Activated T-cell treated with anti-CD3 and anti-CD28 coated beads, Interleukin-2, amount 50 U/mL, for 72 hours (primary cell): ENCODE measurements at places on chromosomes 2 and 18.
A peak's percentile ranks its signal among the peaks of the same experiment; 100 is the strongest.

- no peak for DNase-seq
These were observed 255.9 kb upstream of the ERBB4 start for GRCh38 chr2:212794471-212794870.

DNA sequence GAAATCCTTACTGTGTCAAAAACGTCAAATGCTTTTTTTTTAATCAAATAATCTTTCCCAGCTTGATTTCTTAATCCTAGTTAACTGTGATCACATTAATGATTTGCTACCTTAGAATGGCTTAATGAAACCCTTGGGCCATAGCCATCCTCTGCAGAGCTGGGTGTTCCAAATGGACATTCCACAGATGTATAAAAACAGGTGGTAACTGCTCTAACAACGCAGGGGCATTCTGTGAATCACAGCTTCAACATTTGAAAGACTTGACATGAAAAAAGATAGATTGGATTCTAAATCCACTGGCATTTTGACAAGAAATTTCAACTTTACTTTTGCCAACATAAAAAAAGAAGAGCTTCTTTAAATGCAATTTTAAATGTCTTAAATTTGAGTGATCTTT is 69.8 kb upstream of the RASGRP3 start:
- DNase-seq, result no peak

- DNase-seq, result no peak
These were observed 1.3 kb downstream of the INPP4A start for GRCh38 chr2:98445683-98446581.

- DNase-seq, result no peak
These were observed 423.5 kb upstream of the SLC14A2 start for GRCh38 chr18:45191795-45192194.

- DNase-seq, result no peak
These were observed 241.7 kb downstream of the TGIF1 start for GRCh38 chr18:3691705-3692104.

GRCh38 chr2:46615986-46616485 is 136.7 kb downstream of the TMEM247 start:
- DNase-seq, result peak; percentile 27

GRCh38 chr2:159227467-159227866 is 59.0 kb downstream of the WDSUB1 start:
- no peak for DNase-seq
